ENCODE measurements at places on chromosomes 2 and 18.

GRCh38 chr18:45686891-45687611 is 36.9 kb upstream of the SLC14A1 start:
- no peak for DNase-seq

- no peak for DNase-seq
Observed at GRCh38 chr2:136284226-136285119, 166.5 kb upstream of the CXCR4 start.

GRCh38 chr18:79924814-79925731 is 26.4 kb downstream of the SLC66A2 start:
- peak; percentile 89 for DNase-seq

- no peak for DNase-seq
Observed at GRCh38 chr18:37617623-37618022, 52.0 kb upstream of the CELF4 start.

GRCh38 chr2:39607538-39608262 is 58.0 kb upstream of the TMEM178A start:
- no peak for DNase-seq

DNA sequence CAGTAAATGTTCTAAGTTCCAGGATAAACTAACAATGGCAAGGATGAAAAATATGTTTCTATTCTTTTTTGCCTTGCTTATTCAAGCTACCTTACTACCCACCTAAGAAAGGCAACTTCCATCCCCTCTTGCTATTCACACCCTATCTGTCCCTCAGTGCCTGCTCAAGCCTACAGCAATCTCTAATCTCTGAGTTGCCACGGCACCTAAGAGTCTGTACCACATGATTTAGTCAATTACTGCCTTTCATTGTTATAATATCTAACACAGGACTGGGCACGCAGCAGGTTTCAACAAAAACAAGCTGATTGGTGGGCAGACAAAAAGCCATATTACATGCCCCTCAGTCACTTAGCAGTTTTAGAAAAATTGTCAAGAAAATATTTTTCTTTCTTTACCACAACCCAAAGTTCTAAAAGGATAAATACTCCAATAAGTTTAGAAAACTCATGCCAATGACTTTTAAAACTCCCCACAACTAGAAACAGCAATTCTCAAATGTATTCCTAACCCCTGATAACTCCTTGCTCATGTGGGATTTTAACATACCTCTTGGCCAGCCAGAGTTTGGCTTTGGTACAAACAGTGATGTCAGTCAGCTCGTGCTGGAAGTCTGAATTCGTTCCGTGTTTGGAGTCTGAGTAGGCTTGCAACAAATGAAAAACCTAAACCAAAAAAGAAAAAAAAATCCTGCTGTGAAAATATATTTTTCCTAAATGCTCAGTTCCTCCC is 117.3 kb upstream of the ZFP36L2 start:
- DNase-seq: no peak

GRCh38 chr18:77079954-77080682 is 52.5 kb downstream of the MBP start:
- no peak for DNase-seq

GRCh38 chr18:46843372-46843771 is 73.9 kb downstream of the PIAS2 start:
- no peak for DNase-seq

DNA sequence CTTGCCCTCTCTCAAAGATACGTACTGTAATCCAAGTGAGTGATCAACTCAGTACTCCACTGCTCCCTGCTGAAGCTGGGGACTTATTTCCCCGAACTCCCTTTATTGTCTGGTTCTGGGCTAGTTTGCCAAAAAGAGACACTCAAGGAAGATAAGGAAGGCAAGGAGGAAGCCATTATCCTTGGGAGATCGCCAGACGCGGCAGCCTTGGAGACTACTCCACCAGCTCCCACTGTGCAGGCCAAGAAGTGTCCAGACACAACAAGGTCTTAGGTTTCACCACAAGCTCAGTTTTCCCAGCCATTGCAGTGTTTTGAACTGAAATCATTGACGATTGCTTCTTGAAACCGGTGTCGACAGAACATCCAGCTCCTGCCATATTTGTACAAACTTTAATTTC is 439.6 kb upstream of the UBE2E3 start:
- DNase-seq: no peak

DNA sequence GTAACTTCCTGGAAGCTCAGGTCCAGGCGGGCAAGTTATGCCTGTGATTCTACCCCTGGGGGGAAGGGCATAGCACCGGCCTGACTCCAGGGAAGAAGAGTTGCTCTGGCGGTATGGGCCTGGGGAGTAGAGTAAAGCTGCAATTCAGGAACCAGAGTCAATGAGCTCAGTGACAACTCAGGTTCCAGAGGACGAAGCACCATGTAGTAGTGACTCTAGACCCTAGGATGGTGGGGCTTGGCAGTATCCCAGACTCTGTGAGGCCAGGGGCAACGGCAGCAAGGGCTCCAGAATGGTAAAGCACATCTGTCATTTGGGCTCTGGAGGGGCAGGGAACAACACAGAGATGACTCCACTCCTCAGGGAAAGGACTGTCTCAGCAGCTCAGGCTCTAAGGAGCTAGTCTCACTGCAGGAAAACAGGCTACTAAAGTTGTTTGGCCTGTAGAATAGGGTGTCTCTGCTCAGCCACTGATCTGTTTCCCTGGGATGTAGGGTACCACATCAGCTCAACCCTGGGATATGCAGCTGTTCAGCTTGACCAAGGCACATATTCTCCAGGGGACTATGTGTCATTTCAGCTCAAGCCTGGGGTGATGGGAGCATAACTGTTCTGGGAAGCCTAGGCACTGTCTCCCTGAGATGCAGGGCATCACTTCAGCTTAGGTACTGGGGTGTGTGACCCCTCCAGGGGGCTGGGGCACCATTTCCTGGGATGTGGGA is 36.2 kb upstream of the RHOB start:
- no peak for DNase-seq

DNA sequence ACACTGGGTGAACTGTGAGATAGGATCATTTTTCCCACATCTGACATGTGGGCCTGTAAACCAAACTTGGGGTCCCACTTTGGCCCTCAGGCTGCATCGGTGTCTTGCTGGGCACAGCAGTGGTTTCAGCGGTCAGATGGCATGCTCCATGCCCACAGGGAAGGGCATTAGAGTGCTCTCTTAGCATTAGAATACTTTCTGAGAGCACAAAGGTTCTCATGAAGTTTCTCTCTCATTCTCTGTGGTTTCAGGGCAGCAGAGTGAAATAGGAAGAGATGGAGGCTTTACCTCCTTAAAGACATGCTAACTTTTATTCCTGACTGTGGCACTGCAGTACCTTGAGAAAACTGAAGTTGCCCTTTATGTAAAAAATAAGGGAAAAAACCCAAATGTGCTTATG is 36.6 kb upstream of the GATA6 start:
- DNase-seq: no peak

- DNase-seq: peak; percentile 22
Observed at GRCh38 chr2:205563646-205564045, 118.7 kb upstream of the NRP2 start.

- DNase-seq: peak; percentile 76
Observed at GRCh38 chr2:117523267-117523666, 291.2 kb upstream of the DDX18 start.

- DNase-seq: peak; percentile 21
Observed at GRCh38 chr2:10132043-10132575, 9.6 kb downstream of the RRM2 start.

GRCh38 chr2:100068395-100068794 is 74.0 kb downstream of the AFF3 start:
- DNase-seq: no peak

DNA sequence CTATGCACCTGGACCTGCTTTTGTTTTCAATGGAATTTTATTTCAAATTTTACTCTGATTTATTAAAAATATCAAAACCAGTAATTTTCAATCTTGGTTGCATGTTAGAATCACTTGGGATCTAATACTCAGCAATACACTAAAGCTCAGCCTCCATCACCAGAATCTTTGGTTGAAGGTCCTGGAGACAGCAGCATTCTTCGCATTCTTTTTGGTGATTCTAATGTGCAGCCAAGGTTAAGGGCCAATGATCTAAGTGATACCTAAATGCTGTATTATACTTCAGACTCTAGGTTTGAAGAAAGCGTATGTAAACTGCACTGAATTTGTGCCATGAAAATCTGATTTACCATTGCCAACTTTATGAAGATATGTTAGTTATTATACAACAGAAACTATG is 493.1 kb downstream of the XIRP2 start:
- DNase-seq: no peak

GRCh38 chr2:38376346-38377049 is 575 bp downstream of the ATL2 start:
- DNase-seq: peak; percentile 81

GRCh38 chr2:129925381-129925780 is 54.1 kb upstream of the RAB6C start:
- DNase-seq: no peak

GRCh38 chr18:44922968-44923367 is 242.3 kb downstream of the SETBP1 start:
- DNase-seq: no peak

- DNase-seq: no peak
Observed at GRCh38 chr2:127683757-127684156, 8.4 kb upstream of the LIMS2 start.

- DNase-seq: no peak
Observed at GRCh38 chr2:235539773-235540172, 45.9 kb downstream of the AGAP1 start.

GRCh38 chr2:173523497-173523896 is 168.8 kb downstream of the CDCA7 start:
- no peak for DNase-seq

DNA sequence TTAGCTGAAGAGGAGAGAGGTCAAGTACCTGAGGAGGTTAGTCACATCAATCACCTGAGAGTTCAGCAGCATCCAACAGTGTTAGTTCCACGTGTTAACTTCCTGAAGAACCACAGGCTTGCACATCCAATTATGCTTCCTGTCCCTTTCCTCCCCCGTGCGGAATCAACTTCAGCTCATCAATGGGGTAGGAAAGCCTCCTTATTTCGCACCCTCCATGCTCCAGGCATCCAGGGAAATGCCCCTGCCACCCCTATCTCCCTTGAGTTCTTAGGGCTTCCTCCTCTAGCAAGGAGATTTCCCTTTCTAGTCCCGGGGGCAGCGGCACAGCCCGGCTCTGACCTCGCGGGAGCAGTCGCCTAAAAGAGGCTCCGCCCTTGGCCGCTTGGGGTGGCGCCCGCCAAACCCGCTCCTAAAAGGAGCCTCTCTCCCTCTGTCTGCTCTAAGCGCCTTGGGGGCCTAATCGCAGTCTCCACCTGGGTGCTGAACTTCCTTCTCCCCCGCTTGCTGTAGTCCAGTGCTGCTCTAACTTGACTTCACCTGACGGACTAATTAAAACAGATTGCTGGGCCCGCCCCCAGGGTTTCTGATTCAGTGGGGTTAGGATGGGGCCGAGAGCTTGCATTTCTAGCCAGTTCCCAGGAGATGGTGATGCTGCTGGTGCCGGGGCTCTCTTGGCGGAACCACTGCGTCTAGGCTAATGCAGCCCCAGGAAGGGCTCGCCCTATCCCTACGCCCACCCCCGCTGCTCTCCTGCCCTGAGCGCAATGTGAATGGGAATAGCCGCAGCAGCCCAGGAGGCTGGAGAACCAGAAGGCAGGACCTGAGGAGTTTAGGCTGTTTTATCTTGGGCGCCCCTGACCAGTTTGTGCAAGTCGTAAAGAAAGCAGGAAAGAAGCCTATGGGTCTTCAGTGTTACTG is 3.4 kb upstream of the TET3 start:
- peak; percentile 50 for DNase-seq

- DNase-seq: no peak
Observed at GRCh38 chr2:231727621-231728020, 19.3 kb downstream of the PTMA start.

DNA sequence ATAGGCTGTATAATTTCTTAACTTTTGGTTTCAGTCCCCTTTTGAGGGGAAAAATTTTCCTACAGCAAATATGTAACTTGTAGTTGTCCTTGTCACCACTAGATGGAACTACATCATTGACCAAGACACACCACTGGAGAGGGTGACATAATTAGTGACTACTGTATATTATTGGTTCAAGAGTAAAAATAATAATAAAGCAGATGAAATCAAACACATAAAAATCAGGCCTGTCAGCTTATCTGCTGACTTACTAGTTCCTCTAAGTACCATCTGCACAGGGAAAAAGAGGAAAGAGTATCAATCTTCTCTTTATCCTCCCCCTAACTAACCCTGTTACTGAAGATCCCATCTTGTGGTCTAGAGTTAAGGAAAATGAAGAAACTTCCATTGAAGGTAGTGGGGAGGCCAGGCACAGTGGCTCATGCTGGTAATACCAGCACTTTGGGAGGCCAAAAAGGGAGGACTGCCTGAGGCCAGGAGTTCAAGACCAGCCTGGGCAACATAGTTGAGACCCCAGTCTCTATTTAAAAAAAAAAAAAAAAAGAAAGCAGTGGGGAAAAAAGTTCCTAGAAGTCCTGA is 29.6 kb upstream of the ENOSF1 start:
- no peak for DNase-seq

- no peak for DNase-seq
Observed at GRCh38 chr18:48486754-48487153, 52.1 kb upstream of the CTIF start.

DNA sequence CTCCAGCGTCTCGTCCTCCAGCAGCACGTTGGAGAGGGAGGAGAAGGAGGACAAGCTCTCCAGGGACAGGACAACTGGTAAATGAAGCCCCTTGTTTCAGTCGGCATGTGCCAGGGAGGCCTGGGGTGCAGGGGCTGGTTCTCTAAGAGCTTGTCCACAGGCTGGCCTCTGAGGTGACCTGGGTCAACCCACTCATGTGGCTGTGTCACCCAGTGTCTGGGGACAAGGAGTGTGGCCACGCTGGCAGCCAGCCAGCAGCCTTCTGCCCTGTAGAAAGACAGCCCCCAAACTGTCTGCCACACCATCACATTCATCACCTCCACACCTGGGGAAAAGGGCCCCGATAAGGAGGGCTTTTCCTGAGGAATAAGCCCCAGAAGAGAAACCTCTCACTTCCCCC is 119.5 kb downstream of the TPGS2 start:
- DNase-seq: no peak

- DNase-seq: no peak
Observed at GRCh38 chr2:19321946-19322345, 36.5 kb downstream of the OSR1 start.

- no peak for DNase-seq
Observed at GRCh38 chr2:215060861-215061536, 77.4 kb downstream of the ABCA12 start.

DNA sequence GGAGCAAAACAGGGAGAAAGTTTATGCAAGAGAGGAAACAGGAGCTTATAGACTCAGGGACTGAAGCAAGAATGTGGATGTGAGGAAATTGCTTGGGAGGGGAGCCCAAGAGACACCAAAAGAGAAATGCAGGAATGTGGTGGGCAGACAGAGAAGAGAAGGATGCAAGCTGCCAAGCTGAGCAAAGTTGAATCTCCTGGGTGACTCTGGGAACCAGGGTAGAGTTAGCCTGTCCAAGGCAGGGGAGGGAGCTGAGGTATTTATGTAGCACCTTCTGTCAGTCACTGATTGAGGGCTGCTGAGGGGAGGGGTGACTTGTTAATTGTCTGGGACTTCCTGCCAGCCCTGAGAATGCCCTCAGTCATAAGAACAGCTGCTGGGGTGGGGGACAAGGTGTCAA is 464.3 kb downstream of the NBAS start:
- DNase-seq: no peak

DNA sequence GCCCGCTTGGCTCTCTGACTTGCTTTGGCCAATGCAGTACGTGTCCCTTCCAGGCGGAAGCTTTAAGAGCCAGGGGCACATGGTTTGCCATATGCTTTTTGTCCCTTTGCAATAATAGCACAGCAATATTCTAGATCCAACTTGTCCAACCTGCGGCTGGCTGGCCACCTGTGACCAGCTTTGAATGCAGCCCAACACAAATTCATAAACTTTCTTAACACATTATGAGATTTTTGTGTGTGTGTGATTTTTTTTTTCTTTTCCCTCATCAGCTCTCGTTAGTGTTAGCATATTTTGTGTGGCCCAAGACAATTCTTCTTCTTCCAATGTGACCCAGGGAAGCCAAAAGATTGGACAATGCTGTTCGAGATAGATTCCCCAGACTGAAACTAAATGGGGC is 119.3 kb upstream of the SIX3 start:
- DNase-seq: no peak

Measured in pancreas (tissue), 10 donors.